ENCODE measurements at places on chromosomes 2 and 18.

DNA sequence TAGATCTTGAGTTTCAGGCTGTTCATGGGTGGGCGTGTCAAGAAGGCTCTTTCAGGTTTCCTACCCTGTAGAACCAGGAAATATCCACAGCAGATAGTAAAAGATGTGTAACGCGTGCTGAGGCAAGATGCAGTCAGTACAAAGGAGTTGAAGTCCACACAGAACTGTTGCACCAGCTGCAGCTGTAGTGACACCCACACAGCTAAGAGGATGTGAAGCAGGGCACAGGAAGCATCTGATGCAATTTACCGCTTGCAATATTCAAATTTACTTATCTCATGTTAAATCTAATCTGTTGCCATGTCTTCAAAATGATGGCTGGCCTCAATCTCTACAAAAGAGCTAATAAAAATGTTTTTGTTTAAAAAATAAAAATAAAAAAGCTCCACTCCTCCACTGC is 132.8 kb downstream of the ARHGAP15 start:
- no peak for DNase-seq

GRCh38 chr2:132668189-132668823 is 1.7 kb downstream of the LYPD1 start:
- DNase-seq, result peak; percentile 42

- peak; percentile 22 for DNase-seq
These were observed 1.5 kb upstream of the NR4A2 start for GRCh38 chr2:156333951-156334495.

DNA sequence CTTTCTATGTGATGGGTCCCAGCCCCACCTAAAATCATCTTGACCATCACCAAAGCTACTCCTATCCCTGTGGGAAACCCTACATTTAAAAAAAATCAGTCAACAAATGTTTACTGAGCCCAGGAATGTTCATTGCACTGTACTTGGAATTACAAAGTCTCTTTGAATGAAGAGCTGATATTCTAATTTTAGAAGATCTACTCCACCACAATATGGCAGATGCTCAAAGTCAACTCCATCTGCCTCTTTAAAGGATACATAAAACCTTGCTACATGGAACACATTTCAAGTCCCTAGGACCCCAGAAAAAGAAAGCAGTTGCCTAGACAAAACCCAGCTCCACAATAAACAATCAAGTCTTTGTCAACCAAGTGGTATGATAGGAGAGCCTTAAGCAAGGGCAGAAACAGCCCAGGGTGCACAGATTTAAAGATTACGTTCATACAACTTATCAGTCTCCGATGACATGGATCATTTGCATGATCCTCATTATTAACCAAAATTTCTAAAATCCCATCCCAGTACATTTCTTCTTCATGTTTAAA is 234.3 kb upstream of the ACVR2A start:
- no peak for DNase-seq

GRCh38 chr2:3293221-3293620 is 84.4 kb downstream of the EIPR1 start:
- no peak for DNase-seq

- DNase-seq, result peak; percentile 13
These were observed 349.8 kb downstream of the RBM43 start for GRCh38 chr2:150911766-150912280.

DNA sequence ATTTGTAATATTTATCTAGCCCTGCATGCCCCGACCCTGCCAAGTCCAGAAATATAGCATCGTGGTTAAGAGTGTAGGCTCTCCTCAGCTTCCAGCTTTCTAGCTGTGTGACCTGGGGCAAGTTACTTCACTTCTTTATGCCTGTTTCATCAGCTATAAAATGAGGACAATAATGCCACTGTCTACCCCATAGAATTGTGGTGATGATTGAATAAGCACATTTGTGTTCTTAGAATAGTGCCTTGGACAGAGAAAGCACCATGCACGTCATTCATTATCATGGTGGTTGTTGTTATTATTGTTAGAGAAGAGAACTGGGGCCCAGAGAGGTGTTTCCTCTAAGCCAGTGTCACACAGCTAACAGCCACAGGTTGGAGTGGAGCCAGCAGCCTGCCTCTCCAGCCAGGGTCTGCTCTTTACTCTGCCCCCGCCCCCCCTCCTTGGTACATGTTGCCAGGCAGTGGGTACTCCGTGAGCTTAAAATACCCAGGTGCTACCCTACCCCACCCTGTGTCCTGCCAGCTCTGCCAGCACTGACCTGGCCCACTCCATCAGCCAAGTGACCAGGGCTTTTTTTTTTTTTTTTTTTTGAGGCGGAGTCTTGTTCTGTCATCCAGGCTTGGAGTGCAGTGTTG is 202.1 kb downstream of the CTIF start:
- no peak for DNase-seq

DNA sequence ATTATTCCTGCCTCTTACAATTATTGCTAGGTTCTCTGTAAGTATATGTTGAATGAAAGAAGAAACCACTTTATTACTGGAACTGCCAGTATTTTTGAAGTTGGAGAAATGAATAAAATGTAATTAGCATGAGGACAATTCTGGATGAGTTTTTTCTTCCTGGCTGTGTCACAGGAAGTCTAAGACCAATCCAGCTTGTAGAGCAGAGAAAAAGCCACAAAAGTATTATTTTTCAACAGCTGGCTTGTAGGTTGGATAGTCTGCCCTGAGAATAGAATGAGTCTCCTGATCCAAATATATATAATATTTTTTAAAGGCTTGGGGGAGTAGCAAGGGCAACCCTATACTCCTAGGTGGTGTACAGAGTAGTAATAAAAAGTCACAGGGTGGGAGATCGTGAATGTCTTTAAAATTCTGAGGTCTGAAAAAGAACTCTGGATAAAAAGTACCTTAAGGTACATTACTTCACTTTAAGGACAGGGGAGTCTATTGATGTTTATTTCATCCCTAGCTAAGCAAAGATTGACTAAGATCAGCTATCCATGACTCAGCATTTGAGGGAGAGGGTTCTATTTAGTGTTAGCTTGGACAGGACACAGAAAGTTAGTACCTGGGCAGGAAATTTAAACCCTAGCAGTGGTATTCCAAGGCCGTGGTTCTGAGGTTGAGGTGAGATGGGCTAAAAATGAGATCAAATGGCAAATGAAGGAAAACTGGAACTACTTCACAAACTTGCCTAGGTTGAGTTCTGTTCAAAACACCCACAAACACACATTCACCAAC is 31.7 kb downstream of the SLC40A1 start:
- no peak for DNase-seq

GRCh38 chr2:33492399-33493134 is 16.1 kb downstream of the RASGRP3 start:
- no peak for DNase-seq

GRCh38 chr2:61196671-61197070 is 34.7 kb downstream of the C2orf74 start:
- no peak for DNase-seq

- no peak for DNase-seq
These were observed 17.1 kb upstream of the ZNF532 start for GRCh38 chr18:58847383-58848071.

GRCh38 chr2:126886211-126886915 is 12.3 kb upstream of the TEX51 start:
- no peak for DNase-seq

- no peak for DNase-seq
These were observed 133.5 kb downstream of the CERS6 start for GRCh38 chr2:168589236-168590211.
